ENCODE measurements at places on chromosomes 5 and 9.

DNA sequence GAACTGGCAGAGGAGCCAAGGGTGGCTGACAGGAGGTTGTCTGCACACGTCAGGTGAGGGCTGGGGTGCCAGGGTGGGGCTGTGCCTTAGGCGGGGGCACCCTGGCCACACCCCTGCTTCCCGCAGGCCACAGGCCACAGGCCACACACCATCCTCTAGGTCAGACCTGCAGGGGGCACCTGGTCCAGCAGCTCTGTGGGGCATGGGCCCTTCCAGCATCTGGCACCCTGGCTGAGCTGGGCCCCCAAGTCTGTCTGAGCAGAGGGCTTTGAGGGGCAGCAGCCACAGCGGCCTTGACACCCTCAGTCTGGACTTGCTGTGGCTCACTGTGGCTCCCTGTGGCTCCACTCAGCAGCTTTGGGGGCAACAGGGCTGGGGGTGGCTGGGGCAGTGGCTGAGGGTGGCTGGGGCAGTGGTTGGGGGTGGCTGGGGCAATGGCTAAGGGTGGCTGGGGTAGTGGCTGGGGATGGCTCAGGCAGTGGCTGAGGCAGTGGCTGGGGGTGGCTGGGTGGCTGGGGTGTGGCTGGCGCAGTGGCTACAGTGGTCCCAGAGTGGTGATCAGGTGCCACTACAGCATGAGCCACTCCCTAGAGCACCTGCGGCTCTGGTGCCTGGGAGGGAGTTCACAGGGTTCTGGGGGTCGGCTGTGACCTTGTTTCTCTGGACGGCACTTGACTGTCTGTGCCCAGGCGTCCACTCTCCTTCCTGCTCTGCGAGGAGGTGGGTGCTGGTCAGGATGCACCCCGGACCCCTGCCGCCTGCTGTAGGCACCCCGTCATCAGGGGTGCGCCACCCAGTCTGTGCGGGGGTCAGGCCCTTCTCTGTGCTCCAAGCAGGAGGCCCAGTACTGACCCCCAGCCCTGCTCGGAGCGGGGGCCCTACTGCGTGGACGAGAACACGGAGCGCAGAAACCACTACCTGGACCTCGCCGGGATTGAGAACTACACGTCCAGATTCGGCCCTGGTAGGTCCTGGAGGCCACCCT, 27.1 kb downstream of the NKD2 start:
- DNase-seq, result no peak

DNA sequence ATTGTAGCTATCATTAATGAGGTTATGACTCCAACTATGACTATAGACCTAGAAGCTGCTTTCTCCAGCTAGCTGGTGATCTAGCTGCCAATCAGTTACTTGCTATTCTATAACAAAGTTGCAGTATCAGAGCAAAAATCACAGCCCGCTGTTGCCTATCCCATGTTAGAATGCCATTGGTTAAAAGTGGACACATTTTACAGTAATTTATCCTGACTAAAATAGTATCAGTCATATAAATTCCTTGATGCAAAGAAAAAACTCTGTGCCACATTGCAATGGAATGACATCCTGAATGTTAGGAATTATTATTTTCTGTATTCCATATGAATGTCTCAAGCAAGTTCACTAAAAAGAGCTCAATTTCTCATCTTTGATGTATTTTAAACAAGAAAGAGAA, 626.5 kb downstream of the PDE4D start:
- DNase-seq, result no peak

- DNase-seq, result no peak
Observed at GRCh38 chr5:176814836-176815438, 4.6 kb downstream of the UNC5A start.

- no peak for DNase-seq
Observed at GRCh38 chr5:21195145-21195544, 1207.1 kb upstream of the CDH18 start.

- no peak for DNase-seq
Observed at GRCh38 chr9:112430006-112430522, 50.2 kb downstream of the HSDL2 start.

GRCh38 chr9:5688109-5688508, 59.2 kb downstream of the RIC1 start:
- no peak for DNase-seq

DNA sequence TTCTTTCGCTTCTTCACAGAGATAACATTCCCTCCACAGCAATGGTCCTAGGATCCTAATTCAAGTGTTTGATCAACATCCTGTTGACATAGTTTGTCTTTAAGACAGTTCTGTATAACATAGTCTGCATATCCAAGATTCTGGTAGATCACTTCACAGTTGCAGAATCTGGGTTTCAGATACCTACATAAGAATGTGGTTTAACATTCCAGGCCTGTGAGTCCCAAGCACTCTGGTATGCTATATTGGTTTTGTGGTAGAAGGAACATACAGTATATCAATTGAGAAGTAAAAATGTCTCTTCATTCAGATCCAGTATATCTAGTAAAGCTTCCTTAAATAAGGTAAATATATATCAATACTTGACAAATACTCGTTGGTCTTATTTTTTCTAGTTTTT, 914.2 kb upstream of the CDH6 start:
- no peak for DNase-seq

DNA sequence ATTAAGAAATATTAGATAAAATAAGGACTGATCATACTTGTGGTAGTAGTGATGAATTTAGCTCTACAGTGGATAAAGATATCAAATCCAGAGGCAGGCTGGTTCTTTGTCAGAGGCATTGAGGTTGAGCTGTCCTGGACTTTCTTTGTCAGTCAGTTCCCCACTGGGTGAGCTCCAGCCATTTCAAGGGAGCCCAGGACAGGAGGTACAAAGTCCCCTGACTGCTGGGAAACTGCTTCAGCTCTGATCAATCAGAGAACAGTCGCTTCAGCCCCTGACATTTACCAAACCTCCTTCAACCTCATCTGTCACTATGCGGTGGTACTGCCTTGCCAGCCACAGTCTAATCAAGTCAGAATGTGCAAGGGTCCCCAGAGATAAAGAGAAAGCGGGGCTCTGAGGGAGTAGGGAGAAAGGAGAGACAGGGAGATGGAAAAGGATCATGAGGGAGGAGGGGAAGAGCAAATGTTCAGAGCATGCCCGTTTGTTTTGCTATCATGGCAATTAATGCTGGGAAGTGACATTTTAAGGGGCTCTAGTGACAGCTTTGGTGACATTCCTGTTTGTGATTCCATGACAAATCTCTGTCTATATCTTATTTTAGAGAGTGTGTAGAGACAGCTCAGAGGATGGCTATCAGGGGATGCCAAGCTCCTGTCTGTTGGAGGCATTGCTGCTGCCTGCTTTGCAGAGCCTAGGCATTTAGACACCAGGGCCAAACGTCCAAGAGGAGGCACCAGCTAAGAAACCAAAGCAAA, 223.2 kb downstream of the ASTN2 start:
- DNase-seq, result no peak

GRCh38 chr9:137123468-137123837, 8.9 kb upstream of the DPP7 start:
- DNase-seq, result no peak

- no peak for DNase-seq
Observed at GRCh38 chr5:56311306-56311905, 78.3 kb upstream of the ANKRD55 start.

- DNase-seq, result no peak
Observed at GRCh38 chr9:125522328-125522725, 184.7 kb downstream of the MAPKAP1 start.

DNA sequence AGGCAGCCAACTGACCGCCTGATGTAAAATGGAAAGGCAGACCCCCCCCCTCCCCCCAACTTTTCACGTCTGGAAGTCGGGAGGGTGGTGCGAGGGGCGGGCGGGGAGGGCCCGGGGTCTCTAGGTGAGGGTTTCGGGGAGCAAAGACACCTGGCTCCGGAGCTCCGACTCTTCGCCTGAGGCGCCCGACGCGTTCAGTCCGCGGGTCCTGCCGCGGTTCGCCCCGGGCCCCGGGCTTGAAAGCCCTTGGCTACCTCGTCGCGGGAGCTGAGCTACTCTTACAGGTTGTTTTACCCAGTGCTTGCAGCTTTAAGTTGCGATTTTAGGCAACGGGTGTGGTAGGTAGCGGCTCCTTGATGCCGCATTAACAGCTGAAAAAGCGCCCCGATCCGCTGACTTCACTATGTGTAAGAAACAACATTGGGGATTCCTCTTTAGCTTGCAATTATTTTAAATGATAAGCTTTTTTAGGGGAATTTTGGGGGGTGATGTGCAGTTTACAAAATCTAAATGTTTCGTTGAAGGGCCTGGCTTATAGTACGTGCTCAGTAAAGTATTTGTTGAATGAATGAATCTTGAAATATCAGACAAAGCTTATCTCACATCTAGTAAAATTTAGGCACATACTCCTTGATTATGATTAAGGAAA, 722 bp downstream of the CDC42SE2 start:
- DNase-seq, result peak; percentile 42

DNA sequence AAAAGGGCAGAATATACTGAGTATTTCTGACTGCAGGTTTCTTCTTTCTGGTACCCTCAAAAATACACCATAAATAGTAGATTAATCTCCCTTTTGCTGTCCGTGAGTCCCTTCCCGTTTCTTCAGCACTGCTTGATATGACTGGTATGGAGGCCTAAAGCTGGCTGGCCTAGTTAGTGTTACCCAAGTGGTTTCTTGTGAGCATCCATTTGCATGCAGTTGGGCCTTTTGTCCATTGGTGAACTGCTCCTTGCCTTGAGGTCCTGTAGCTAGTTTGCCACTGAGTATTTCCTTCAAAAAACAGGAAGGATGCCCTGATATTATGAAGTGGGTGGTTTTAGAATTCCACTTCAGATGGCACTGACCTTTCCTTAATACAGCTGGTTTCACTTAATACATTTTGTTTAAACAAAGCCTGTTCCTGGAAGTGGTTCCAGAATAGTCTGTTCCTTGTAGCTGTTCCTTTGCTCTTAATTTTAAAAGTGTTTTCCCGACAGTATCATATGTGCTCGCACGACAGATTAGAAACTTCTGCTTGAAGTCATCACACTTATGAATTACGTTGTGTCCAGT, 40.0 kb upstream of the ABL1 start:
- no peak for DNase-seq

DNA sequence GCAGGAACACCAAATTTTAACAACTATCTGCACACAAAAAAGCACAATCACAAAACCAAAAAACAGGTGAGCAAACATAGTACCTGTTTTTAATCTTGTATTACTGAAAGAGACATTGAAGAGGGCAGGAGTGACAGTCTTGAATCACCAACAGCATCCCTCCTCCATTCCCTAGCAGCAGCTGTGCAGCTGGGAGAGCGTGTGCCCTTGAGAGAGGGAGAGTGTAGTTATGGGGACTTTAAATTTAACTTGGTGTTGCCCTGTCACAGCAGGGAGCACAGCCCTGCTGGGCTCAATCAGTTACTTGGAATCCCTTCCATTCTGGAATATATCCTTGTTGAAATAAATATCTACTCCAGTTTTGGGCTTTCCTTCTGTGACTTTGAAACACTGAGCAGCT, 1938.7 kb upstream of the NUDT12 start:
- DNase-seq, result no peak

GRCh38 chr9:31034311-31034710, 1350.1 kb upstream of the ACO1 start:
- DNase-seq, result no peak

GRCh38 chr9:22143799-22144625, 134.9 kb upstream of the CDKN2B start:
- no peak for DNase-seq

- no peak for DNase-seq
Observed at GRCh38 chr5:147590096-147590495, 80.2 kb upstream of the DPYSL3 start.

GRCh38 chr9:19994296-19994695, 205.5 kb upstream of the SLC24A2 start:
- DNase-seq, result no peak

DNA sequence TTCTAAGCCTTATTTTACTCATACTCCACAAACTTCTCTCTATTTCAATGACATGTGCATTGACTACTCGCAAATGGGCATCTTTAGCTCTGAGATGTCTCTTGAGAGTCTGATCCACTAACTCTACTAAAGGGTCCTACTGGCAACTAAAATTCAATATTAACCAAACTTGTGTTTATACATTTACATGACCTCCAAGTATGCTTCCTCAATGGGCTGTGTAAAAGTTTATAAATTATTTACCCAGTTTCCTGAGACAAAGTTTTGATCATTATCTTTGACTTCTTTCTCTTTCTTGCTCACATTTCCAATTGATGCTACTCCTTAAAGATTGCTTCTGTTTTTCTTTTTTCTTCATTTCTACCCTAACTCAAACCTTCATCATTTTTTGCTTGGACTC, 510.1 kb upstream of the DAB2 start:
- no peak for DNase-seq

DNA sequence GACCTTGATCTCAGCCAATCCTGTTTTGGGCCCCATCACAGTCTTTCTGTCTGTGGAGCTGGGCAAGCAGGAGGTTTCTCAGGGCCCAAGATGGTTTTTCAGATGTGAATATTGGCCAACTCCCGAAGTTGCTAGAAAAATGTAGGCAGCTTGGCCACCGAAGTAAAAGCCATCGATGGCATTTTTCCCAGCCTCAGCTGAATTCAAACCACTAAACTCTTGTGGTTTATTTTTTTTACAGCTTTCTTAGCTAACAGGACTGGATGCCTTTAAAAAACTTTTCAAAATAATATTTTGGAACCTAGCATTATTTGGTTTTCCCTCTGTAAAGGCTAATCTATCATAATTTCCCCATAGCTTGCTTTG, 102.5 kb upstream of the ERCC6L2 start:
- no peak for DNase-seq

DNA sequence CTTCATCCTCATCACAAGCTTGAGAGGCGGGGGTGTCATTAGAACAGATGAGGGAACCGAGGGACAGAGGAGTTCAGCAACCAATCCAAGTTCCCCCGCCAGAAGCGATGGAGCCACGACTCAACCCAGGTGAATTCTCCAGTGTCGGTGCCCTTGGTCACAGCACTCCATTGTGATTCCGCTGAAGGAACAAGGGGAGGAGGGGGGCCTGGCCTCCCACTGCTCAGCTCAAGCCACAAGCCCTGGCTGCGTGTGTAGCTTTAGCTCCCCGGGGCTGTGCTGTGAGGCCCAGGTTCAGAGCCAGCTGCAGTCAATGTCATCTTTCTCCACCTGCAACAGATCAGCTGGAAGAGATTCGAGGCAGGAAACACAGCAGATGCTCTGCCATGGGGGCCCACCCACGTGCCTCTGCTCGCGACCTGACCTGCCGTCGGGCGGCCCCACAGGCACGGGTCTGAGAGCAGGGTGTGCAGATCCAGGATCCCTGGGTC, 72.6 kb downstream of the GTF3C4 start:
- DNase-seq, result no peak

DNA sequence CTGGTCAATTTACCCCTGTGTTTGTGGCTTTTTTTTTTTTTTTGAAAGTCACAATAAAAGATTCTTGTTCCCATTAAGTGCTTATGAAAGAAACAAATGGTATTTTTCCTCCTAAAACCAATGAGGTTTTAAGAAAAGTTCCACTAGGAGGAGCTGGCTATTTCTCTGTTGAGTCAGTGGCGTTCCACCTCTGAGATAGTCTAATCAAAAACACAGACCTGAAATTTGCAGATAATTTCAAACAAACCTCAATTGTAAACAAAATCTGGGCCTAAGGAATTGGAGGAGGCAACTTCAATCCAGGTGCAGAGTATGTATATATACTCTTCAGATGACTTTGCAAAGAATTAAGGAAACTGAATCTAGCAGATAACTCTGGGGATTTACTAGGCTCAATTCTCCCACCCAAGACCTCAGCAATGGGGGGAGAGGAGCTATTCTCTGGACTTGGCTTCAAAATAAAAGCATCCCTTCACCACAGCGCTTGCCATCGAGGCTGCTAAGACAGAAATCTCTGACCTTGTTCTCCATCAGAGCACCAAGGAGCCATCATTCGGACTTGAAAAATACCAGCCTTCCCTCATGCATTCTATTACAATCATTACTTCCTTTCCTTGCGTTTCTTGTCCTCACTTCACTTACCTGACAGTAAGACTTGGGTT, 52.4 kb downstream of the FANCC start:
- DNase-seq, result peak; percentile 24

- no peak for DNase-seq
Observed at GRCh38 chr9:74521009-74521408, 23.9 kb downstream of the RORB start.

Measured in Kasumi-1 (cell line).